Common myeloid progenitor, CD34-positive (primary cell): ENCODE measurements at places on chromosomes 13 and 19.

- DNase-seq: no peak
These were observed 2.6 kb downstream of the SULT2B1 start for GRCh38 chr19:48554385-48555091.

DNA sequence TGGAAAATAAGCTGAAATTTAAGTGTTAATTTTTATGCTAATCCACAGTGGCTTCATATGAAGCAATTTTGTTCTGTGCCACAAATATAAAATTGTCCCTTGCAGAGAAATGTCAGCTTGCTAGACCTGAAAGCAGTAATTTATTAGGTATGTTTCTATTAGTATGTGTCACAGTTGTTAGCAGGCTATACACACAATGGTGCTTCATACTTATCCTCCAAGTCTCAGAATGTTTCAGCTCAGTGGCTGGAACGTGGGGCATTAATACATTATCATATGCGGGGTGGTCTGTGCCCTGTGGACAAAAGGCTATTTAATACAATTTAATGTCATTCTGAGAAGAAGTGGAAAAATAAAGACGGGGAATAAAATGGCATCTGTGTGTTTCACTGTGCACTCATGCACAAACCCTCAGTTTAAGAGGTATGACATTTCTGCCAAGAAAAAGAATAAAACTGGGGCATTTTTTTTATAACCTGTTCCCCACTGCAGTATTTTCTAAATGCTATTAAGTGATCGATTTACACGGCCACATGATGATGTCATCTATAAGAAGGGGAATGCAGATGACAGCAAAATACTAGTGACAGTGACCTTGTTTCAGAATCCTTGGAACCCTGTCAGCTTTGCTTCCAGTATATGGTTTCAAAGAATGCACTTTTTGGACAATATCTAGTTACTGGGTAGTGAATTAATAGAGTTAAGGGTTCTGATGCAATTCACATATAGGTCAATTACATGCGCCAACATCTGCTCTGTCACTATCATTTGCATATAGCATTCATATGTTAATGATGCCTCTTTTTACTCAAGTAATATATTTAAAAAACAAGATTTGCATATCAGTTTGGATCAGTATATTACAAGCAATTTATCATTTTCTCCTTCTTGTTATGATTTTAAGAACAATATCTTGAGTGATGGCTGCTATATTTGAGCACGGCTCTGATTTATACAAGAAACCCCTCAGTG is 21.2 kb upstream of the ZNF536 start:
- no peak for DNase-seq

DNA sequence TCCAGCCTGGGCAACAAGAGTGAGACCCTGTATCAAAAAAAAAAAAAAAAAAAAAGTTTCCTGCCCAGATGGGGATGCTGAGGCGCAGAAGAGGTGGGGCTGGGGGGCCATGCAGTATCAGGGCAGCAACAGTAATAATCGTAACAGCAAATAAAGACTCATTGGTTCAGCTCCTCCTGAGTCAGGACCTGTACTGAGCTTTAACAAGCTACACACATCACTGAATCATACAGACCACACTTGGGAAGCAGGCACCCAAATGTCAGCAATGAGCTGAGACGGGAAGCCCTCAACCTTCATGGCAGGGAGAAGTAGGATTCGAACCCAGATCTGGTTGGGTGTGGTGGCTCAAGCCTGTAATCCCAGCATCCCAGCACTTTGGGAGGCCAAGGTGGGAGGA is 10.6 kb upstream of the DPF1 start:
- DNase-seq: no peak

GRCh38 chr19:13557756-13558398 is 51.6 kb upstream of the CACNA1A start:
- no peak for DNase-seq

DNA sequence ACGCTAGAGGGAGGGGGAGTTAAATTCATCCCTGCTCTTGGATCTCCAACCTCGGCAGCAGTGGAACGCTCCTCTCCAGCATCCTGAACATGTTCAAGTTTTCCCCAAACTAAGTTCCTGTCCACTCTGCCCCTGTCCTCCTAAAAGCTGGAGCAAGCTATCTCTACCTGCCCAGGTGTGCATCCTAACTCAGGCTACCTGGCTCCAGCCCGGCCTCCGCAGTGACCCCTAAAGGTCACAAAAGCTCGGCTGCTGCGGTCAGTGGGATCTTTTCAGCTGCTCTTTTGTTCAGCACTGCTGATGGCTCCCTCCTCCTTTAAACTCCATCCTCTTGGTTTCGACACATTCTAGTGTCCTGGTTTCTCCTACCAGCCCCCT is 1.4 kb downstream of the DCUN1D2 start:
- DNase-seq: no peak

- no peak for DNase-seq
These were observed 606.0 kb downstream of the EFNB2 start for GRCh38 chr13:105929505-105929904.

DNA sequence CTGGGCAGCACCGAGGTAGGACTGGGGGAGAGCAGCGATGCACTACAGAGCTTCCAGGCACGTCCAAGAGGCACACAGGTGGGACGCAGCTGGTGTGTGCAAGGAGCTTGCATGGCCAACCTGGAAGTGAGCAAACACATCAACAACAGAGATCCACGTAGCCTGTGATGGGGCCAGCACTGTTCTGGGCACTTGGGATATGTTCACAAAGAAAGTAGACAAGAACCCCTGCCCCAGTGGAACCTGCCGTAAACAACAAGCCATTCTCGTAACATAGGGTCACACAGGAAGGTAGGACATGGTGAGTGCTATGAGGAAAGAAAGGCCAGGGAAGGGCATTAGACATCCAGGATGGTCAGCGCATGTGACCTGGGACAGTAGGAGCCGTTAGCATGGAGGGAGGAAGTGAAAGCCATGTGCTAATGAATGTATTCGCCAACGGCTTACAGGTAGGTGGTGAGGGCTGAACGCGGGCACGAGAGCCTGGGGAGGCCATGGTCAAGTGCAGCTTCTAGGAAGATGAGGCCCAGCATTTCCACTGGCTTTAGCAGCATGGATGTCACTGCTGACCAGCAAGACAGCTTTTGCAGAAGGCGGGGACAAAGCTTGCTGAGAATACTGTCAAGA is 105.5 kb downstream of the TEX26 start:
- DNase-seq: no peak

GRCh38 chr19:46495786-46496099 is at the start of gene PNMA8B:
TSS of gene PNMA8B (minus strand) at chr19:46495867. CDS start at chr19:46495465, 402 bp downstream.
- peak; percentile 64 for DNase-seq

GRCh38 chr19:14544977-14545715 is 15.8 kb downstream of the TECR start:
- DNase-seq: no peak

GRCh38 chr19:6464070-6464873 is at the start of gene CRB3:
TSS of gene CRB3 (plus strand) at chr19:6464271. CDS start at chr19:6464702, 431 bp downstream.
- no peak for DNase-seq

GRCh38 chr13:27751953-27752532 is 40.2 kb upstream of the GSX1 start:
- no peak for DNase-seq

- peak; percentile 47 for DNase-seq
These were observed 10.5 kb downstream of the WIZ start for GRCh38 chr19:15439078-15439799.

- no peak for DNase-seq
These were observed 18.3 kb upstream of the PSMD8 start for GRCh38 chr19:38355728-38356725.

GRCh38 chr19:10826231-10826630 is 9.8 kb downstream of the TMED1 start:
- DNase-seq: no peak
